ENCODE measurements at places on chromosomes 2 and 18.

GRCh38 chr2:215749092-215749957 lies 264.0 kb downstream of the MREG start:
- DNase-seq, result no peak

- no peak for DNase-seq
These were observed 59.5 kb downstream of the ACKR3 start for GRCh38 chr2:236628981-236629605.

GRCh38 chr18:22609642-22610041 lies 191.9 kb upstream of the CTAGE1 start:
- DNase-seq, result no peak

- no peak for DNase-seq
These were observed 1358.7 kb upstream of the NRXN1 start for GRCh38 chr2:52390651-52391050.

GRCh38 chr2:194301946-194302345 lies 1355.1 kb upstream of the SLC39A10 start:
- no peak for DNase-seq

DNA sequence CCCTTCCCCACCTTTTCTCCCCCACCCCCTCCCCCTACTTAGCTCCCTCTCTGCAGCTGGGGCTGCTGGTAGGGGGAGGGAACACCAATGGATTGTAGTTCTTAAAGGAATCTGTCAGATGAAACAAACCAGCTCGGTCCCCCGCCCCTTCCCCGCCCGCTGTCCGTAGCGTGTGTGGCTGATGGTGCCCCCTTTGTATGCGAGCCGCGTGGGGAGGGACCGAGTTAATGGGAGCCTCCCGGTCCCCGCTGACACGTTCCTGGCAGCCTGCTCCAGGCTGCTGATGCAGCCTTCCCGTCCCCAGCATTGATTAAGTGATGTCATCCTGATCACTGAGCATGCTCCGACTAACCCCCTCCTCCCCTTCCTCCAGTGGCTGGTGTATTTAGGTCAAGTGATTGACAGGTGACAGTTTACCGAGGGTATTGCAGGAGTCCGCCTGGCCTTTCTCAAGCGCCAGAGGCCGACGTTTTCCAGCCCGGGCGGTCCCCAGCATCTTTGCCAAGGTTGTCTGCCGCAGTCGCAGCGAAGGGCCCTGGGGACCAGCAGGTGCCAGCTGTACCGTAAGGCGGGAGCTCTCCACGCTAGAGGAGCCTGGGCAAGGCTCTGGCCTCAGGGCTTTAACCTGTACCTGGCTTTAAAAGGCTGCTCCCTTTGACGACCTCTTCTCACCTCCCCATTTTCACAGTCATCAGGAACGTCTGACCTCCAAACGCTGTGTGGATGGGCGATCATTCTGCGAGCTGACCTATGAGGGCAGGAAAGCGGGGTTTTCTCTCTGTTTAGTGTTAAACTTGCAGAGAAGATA lies 1.8 kb downstream of the KIF5C start:
- DNase-seq, result peak; percentile 86

DNA sequence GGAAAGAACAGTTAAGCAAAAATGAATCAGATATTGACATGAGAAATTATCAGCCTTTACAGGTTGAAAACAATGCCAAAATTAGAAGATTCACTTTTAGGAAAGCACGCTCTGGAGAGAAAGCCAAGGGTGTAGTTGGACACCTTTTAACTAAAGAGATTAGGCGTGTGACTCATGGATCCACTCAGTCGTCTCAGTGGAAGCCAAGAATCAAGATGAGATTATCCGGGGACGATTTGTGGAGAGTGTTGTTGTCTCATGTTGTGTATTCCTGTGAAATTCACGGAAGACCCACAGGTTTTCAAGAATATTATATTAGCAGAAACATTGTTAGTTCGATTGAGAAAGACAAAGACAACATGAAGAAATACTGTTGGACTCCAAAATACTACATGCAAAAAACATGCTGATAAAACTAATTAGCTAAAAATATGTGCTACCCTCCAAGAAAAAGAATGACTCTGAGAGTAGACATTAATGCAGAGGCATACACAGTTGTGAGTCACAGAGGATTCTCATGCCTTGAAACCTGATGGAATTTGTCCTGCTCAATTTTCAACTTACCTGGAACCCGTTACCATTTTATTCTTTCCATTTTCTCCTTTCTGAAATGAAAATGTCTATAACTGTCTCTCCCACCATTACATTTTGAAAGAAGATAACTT lies 192.1 kb upstream of the RND3 start:
- no peak for DNase-seq

DNA sequence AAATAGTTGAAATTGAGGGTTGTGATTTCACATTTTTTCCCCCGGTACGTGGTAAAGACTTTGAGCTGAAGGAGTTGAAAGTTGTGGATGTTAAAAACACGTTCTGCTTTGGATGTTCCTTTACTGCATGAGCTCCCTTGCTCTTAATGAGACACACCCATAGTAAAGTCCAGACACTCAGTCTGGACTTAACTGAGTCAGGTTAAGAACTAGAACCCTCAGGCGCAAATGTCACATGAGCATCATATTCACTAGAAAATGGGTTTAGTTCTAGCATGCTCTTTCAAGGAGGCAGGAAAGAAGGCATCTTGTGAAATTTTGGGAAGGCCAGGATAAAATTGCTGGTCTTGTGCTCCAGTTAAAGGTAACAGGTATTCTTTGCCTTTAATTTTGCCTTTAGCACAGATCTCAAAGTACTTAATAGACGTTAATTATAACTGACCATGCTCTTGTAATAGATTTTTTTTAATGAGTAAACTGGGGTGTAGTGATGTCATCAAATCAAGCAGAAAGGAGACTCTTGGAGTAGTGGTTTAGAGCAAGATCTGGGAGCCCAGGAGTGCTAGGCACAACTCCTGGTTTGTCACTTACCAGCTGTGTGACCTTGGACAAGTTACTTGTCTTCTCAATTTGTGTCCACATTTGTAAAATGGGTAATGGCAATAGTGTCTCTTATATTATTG lies 20.6 kb downstream of the ITGA6 start:
- DNase-seq, result no peak

DNA sequence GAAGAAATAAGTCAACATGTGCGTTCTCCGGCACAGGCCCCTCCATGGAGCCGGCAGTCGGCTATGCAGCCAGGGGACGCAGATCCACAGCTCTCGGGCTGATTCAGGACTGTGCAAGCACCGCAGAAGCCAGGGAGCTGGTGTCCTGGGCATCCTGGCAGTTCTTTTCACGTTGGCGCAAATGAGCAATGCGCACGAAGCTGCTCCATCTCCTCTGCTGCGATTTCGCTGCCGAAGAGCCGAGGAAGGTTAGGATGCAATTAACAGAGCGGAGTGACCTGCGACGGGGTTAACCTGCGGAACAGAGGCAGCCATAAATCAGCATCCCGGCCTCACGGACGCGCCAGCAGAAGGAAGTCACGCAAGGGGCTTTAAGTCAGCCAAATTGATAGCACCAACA lies 107.1 kb upstream of the POU3F3 start:
- no peak for DNase-seq
